ENCODE measurements at places on chromosomes 3 and 15. TPM values are rescaled to one million over a fixed set of nuclear protein-coding genes. Genes with fewer than 3 reads are reported as not detected.

DNA sequence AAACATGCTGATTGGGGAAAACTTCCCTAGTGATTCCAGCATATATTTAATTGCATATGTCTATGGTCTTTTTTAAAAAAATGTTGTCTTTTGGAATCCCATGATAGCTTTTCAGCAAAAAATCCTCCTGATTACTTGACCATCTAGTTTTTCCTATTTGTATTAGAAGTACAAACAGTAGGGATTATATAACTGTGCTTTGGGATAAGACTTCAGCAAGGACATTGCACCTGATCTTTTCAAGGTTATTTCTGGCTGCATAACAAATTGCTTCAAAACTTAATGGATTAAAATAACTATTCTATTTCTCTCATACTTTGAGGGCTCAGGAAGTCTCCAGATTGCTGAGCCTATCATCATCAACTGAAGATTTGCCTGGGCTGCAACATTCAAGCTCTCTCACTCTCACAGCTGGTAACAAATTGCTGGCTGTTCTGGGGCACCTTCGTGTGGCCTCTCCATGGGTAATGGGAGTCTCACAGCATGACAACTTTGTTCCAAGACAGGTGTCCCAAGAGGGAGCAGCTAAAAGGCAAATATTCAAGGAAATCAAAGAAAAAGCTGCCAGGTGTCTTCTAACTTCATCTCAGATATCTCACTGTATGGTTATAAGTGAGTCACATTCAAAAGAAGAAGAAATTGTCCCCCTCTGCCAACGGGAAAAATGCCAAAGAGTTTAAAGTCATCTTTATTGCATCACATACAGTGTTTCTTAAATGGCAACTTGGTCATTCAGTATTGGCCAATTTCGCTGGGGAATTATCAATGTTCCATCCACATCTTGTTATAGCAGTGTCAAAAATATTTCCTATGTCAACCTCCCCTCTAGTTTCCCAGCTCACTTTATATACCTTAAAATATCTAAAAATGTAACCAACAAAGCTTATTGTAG is 644.5 kb upstream of the GRM7 start:
- no peaks in the 10 kb centered on the region for H3K36me3 ChIP-seq
- H3K4me3 ChIP-seq, result no peak overlapping the region
- no peak for DNase-seq
- no peaks in the 10 kb centered on the region for H3K4me1 ChIP-seq

DNA sequence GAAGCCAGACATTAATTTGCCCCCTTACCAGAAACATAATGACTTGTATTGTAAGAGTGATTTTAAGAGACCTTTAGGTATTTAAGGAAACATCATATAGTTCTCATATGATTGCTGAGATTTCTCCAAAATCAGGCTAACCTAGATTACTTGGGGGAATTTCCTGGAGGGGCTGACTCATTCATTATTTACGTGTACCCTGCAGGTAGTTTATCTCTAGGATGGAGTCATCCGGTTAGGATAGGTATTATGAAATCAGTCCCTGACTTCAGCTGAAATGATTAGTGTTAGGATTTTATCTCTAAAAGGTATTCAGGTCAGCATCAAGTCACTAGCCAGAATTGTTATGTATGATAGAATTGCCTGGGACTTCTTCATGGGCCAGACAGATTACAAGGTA is 97.5 kb downstream of the TCF12 start:
- H3K4me3 ChIP-seq, result no peak overlapping the region
- no peak for DNase-seq
- H3K4me1 ChIP-seq, result no peaks in the 10 kb centered on the region
- H3K27me3 ChIP-seq, result no peaks in the 10 kb centered on the region
- H3K36me3 ChIP-seq, result no peaks in the 10 kb centered on the region

DNA sequence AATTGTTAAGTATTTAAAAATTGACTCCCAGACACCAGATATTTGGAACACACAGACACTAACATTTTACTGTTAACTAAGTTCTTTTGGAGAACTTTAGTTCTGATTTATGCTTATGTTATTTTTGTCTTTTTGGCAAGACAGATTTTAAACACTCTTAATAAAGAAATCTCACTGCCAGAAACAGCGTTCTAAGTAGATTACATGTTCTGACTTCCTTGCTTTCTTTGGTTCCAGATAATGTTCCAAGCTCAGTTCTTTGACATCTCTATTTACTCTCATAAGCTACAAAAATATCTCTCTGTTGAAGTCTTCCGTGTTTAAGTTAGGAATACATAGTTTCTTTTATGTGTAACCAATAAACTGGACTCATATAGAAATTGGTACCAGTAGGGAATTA is 1699.6 kb downstream of the OTOL1 start:
- DNase-seq, result no peak
- no peak overlapping the region for H3K27ac ChIP-seq
- H3K27me3 ChIP-seq, result no peaks in the 10 kb centered on the region

DNA sequence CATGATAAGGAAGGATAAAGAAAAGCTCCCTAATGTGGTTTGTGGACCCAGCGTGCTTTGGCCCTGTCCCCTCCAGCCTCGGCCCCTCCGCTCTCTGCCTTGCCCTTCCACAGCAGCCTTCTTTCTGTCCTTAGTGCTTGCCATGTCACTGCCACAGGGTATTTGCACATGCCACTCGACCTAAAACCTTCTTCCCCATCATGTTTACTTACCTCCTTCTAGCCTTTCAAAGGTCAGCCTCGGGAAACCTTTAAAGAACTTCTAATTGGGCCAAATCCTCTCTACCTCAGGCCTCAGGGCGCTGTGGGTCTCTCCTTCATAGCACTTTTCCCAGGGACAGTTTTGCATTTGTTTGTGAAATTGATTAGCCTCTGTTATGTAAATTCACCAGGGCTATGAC is 73.0 kb downstream of the SCN11A start:
- DNase-seq, result no peak
- H3K27ac ChIP-seq, result no peak overlapping the region
- H3K27me3 ChIP-seq, result peaks cover 12% of the 10 kb centered on the region
- H3K4me3 ChIP-seq, result no peak overlapping the region

- peak overlapping the region; percentile 89 for H3K27ac ChIP-seq
- H3K36me3 ChIP-seq, result no peaks in the 10 kb centered on the region
- H3K4me3 ChIP-seq, result peak overlapping the region; percentile 47
- DNase-seq, result peak; percentile 20
Observed at GRCh38 chr15:41892621-41893421, 1.0 kb downstream of the SPTBN5 start.

Gene TICRR
- 28.8 TPM for total RNA-seq

Gene TF
- total RNA-seq, result 0.45 TPM

Gene PAQR5
- not detected for total RNA-seq

Gene FGD5
- total RNA-seq, result 0.17 TPM
